T-helper 17 cell (primary cell): ENCODE measurements at places on chromosomes 16 and 17. TPM values are rescaled to one million over a fixed set of nuclear protein-coding genes. Genes with fewer than 3 reads are reported as not detected.

Gene FAAP100
- 25.2 TPM for total RNA-seq

Gene INO80E
- total RNA-seq: 72.4 TPM

Gene KDM6B
- total RNA-seq: 207 TPM

DNA sequence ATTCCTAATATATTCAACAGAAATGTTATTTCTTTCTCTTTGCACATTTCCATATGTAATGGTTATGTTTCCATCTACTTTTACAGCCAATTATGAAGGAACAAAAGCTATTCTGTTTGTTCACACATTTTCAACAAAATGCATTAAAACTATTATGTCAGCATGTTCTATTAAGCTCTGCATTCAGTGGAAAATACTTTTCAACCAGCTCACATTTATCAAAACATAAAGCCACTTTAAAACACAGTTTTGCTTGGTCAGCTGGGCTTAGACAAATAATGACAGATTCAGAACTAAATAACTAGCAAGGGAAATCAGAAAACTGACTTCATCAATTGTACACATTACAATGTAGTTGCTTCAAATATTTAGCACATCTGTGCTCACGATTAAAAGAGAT lies 6.9 kb downstream of the SALL1 start:
- DNase-seq: no peak

GRCh38 chr17:18006495-18007239 lies 32.3 kb downstream of the ATPAF2 start:
- DNase-seq: no peak

DNA sequence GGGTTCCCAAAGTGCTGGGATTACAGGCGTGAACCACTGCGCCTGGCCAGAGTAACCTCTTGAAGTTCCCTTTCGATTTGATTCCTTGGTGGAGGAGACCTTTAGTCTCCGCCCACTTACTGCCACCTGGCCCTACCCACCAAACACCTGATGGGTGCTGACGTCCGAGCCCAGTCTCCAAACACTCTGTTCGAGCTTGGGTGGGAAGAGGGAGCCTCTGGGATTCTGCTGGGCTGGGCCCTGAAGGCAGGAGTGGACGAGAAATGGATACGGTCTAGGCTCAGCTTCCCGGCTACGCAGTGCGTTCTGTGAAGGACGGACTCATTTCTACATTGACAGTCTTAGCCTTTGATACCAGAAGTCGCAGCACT lies 870 bp upstream of the ITGA3 start:
- no peak for DNase-seq

DNA sequence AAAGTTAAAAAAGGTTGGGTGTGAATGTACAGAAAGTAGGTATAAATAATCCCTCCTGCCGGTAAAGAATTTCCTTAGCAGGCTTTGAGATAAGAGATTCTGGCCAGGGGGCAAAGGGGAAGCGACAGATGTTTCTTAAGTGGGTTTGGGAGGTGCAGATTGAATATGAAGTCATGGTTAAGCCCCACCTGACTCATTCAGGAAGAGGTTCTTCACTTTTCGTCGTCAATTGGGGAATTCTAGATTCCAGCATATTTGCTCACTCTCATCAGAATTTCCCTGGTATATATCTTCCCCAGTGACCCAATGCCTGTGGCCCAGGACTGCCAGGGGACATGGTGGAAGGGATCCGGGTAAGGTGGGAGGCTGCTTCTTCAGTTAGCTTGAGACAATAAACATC lies 127.8 kb downstream of the CPPED1 start:
- no peak for DNase-seq

DNA sequence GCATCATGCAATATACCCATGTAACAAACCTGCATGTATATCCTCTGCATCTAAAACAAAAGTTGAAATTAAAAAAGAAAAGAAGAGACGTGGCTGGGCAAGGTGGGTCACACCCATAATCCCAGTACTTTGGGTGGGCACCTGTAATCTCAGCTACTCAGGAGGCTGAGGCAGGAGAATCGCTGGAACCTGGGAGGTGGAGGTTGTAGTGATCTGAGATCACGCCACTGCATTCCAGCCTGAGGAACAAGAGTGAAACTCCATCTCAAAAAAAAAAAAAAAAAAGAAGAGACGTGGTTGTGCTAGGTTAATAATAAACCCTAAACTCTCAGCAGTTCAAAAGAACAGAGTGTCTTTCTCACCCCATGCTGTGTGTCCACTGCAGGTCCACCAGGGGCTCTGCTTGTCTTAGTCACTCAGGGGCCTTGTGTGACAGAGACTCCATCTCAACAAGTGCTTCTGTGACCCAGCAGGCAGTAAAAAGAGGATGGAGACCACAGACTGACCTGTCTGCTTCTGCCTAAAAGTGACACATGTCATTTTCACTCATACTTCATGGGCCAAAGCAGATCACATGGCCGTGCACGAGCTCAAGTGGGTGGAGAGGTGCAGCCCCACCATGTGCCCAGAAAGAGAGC lies 22.3 kb upstream of the N4BP1 start:
- DNase-seq: no peak

DNA sequence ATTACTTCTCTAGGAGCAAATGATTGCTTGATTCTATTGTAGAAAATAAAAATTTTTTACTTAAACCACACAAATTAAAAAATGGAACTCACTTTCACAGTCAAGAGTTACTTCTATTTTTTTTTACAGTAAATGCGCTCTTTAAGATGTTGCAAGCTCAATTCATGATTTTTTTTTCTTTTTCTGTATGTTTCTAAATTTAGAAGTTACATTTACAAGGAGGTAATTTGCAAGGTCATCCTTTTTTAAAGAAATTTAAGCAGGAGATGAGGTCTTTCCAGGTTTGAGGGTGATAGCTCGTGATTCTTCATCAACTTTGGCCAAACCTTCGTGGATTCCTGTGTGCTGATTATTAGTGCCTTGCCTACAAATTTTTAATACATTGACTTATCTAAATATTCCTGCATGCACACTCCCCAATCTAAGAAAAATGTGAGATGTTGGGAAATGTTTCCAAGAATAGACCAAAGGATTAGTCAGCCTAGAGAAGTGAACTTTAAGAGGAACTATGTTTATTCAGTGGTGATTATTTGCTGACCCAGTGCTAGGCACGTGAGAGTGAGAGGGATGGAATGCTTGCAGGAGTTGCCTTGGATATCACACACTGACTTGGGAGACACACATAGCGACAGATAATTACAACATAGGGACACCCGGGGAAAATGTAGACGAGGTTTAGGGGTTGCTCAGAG lies 429.8 kb downstream of the MAF start:
- DNase-seq: no peak

DNA sequence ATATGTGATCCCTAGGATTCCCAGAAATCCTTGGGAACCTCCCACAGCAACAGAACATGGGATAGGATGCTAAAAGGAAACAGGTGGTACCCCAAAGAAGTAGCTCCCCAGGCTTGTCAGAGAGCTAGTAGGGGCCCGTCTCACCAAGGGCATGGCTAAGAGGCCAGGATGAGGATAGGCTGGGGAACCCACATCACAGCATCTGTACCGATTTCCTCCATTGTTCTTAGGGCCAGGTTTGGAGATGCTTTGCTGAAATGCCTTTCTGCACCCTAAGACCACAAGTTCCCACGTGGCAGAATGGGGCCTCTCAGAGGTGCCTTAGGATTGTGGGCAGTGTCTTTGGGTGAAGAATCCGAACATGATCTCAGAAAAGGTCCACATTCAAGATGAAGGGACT lies 169.5 kb downstream of the HS3ST3B1 start:
- no peak for DNase-seq

GRCh38 chr17:46995841-46996571 lies 17.0 kb upstream of the RPRML start:
- no peak for DNase-seq

- DNase-seq: peak; percentile 77
Observed at GRCh38 chr17:39238311-39238972, 12.7 kb upstream of the STAC2 start.

DNA sequence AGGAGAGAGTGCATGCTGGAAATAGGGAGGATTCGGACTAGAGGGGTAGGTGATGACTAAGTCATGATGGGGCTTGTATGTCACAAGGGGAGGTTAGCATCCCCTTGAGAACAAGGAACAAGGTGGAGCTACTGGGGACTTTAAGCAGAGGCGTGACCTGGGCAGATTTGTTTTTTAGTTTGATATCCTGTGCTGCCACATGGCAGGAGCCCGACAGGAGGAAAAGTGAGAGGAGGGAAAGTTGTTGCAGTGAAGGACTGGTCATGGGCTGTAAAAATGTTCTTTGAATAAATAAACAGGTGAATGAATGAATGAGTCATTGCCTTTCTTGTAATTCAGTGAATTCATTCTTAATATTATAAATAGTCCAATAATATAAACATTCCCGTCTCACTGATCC lies 365.1 kb upstream of the CDH5 start:
- DNase-seq: no peak

DNA sequence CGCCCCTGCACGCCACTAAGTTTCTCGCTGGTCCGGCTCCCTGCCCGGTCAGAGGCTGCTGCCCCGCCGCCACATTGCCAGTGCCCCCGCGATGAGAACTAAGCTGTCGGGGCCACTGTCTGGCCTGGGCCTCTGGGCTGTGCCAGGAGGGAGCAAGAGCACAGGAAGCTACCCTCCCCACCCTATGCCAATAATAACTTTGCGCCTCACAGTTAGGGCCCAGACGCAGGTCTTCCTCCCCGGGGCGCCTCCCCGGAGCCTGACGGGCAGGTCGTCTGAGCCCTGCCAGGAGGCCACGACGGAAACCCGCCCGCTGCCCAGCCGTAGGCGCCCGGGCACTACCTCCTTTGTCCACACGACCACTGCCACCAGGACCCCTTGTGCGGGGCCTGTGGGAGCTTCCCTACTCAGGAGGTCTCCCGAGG lies 1.5 kb downstream of the ZFPM1 start:
- DNase-seq: no peak
